Activated CD8-positive, alpha-beta memory T cell treated with anti-CD3 and anti-CD28 coated beads, Interleukin-2, amount 10 ng/mL, durations not matched to agents 7 days and 5 days (primary cell): ENCODE measurements at places on chromosomes 2 and 18.

GRCh38 chr2:181760521-181760920 lies 80.2 kb upstream of the NEUROD1 start:
- no peak for DNase-seq

DNA sequence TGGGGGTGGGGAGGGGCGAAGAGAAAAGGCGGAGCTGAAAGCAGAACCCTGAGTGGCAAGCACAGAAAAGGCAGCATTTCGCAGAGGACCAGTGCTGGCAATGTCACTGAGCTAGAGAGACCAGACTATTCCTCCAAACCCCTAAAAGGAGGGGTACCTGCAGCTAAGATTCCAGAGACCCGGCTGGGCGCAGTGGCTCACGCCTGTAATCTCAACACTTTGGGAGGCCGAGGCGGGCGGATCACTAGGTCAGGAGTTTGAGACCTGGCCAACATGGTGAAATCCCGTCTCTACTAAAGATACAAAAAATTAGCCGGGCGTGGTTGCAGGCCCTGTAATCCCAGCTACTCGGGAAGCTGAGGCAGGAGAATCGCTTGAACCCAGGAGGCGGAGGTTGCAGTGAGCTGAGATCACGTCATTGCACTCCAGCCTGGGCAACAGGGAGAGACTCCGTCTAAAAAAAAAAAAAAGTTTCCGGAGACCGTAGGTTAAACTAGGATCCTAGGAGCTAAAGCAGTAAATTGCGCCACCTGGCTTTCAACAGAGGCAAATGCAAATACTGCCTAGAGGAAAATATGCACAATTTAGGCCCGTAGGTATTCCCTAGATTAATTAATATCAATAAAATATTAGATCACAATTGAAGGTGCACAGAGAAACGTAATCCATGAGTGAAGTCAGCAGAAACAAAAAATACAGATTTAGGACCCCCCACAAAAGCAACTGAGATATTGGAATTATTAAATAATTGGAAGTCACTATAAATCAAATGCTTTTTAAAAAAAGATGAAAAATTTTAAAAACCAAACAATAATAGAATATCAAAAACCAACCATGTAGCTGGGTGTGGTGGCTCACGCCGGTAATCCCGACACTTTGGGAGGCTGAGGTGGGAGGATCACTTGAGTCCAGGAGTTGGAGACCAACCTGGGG lies 4.9 kb downstream of the UCN start:
- DNase-seq = peak; percentile 57

- DNase-seq = no peak
Measured at GRCh38 chr18:22471546-22472131, 53.9 kb upstream of the CTAGE1 start.

- no peak for DNase-seq
Measured at GRCh38 chr18:10923141-10923540, 226.2 kb downstream of the PIEZO2 start.
